Activated CD8-positive, alpha-beta memory T cell treated with anti-CD3 and anti-CD28 coated beads, Interleukin-2, amount 50 U/mL, for 48 hours (primary cell): ENCODE measurements at places on chromosomes 12 and 14.

DNA sequence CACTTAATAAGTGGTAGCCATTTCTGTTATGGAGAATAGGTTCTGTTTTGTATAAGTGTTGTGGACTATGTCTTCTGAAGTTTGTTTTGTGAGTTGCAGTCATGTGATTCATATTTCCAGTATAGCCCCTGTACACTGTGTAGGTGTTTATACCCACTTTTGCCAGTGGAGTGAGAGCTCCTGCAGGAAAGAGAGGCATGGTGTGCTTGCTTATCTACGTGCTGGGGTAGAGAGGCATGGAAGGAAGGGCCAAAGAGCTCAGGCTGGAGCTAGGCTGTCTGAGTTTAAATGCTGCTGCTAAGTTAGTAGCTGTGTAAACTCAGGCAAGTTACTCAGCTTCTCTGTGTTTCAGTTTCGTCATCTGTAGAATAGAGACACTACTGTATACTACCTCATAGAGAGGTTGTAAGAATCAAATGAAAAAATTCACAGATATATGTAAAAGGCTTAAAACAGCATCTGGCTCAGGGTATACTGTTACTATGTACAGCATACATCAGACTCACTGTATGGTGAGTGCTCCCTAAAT, 88.2 kb upstream of the SLC38A2 start:
- no peak for DNase-seq

- DNase-seq: no peak
Observed at GRCh38 chr12:10365696-10366405, 24.0 kb downstream of the KLRK1 start.

- DNase-seq: no peak
Observed at GRCh38 chr12:102356690-102357089, 123.7 kb downstream of the IGF1 start.

DNA sequence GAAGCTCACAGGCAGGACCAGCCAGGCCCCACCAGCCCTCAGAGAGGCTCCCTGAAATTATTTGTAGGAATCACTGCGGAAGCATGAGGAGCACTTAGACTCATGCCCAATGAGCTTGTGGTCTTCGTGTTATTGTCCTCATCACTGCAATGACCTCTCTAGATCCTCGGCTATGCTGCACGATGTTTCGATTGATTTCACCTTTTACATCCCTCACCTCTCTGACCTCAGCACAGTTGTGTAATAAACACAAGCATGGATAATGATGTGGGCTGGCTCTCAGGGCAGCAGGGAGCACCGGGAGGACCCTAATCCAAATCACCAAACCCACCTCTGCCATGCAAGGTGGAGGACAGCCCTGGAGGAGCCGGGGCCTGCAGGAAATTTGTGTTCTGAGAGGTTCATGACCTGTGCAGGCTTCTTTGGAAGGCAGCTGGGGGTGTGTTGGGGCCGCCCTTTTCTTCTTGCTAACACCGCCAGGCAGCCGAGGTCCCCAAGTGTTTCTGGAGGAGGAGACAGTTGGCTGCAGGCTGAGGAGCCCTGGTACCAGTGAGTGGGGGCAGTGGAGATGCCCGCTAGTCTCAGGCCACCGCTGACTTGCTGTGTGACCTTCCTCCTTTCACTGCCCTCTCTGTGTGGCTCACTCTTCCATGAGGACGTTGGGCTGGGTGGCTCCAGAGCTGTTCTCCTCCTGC, 29.5 kb upstream of the EML1 start:
- DNase-seq: no peak

DNA sequence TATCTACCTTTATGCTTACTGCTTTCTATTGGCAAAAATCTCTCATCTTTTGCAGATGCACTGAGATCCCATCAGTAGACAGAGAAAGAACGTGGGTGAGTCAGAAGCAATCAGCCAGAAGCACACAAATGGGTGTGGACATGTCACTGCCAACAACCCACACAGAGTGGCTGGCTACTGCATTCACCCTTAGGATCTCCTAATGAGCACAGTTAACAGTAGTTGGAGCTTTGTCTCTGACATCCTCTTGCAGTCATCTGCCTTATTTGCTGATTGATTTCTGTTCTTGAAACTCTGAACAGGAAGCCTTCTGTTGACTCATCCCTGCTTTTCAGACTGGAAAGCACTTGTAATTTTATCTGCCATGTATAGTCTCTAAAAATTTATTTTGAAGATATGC, 117.2 kb downstream of the RGS6 start:
- DNase-seq: peak; percentile 55

DNA sequence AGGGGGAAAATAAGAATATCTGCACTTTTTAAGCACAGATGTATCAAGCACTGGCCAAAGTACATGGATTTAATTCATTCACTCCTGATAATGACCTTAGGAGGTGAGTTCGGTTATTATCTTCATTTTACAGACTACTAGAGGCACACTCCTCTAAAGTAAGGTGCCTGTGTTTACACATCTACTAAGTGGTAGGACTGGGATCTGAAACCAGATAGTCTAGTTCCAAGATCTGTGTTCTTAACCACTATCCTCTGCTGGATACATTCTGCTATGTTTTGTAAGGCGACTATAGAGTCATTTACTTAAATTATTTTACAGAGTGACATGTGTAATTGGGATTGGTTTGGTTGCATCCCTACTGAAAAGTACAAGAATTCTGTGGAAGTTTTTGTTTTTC, 175.3 kb downstream of the ESR2 start:
- no peak for DNase-seq

DNA sequence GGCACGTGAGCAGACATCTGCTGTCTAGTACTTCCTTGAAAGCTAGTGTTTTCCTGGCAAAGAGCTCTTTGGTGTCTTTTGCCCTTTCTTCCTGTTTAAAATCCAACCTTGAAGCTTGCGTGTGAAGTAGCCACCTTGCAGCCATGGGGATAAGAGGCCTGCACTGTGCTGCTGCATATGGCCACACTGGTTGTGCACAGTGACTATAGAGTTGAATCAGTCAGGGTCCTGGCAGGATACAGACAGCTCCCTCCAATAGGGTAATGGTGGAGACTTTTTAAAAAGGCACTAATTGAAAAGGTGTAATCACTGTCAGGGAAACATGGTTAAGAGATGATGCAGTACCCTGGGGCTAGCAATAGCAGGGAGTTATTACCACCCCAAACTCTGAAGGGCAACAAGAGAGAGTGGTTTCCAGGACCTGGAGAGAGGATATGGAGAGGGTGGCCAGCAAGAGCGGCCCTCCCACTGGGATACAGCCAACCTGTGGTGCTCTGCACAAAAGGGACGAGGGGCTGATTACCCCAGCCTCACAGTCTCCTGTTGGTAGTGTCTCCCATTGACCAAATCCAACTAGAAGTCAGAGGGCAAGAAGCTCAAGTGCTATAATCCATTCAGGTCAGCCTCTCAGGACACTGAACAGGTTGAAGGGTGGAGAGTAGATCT, 4.8 kb upstream of the GLT8D2 start:
- DNase-seq: no peak

- no peak for DNase-seq
Observed at GRCh38 chr12:113161415-113162016, 12.0 kb downstream of the CFAP73 start.

DNA sequence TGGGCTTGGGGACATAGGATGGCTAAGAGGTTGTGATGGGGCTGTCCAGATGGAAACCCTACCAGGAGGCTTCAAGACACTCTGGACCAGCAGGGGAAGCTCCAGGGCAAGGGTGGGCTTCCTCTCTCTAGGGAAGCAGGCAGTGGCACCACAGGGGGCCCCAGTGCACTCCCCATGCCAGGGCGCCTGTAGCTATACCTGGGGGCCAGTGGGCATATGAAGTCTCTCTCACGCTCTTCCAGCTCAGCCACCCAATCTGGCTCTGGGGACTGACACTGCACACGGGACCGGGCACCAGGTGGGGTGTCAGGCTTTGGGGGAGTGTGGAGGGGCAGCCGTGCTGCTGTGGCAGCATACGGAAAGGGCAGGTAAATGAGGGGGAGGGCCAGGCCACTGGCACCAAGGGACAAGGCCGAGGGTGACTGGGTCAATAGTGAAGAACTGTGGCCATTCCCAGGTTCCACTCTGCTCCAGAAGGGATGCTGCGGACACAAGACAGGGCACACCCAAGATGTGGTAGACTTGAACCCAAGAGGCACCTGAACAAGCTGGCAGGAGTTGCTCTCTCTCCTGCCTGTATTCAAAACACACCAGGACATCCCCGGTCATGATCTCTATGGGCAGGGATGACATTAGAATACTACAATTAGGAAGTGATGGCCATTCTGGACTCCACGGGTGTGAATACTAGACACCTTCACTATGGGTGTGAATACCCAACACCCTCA, 27.5 kb downstream of the RFLNA start:
- no peak for DNase-seq

GRCh38 chr14:22500954-22501726, 87.9 kb downstream of the DAD1 start:
- DNase-seq: no peak

GRCh38 chr12:93090731-93091172, 161.7 kb upstream of the EEA1 start:
- DNase-seq: no peak

- DNase-seq: no peak
Observed at GRCh38 chr14:71472356-71473340, 459.6 kb upstream of the RGS6 start.

GRCh38 chr14:63910583-63911363, 58.0 kb downstream of the SYNE2 start:
- no peak for DNase-seq

DNA sequence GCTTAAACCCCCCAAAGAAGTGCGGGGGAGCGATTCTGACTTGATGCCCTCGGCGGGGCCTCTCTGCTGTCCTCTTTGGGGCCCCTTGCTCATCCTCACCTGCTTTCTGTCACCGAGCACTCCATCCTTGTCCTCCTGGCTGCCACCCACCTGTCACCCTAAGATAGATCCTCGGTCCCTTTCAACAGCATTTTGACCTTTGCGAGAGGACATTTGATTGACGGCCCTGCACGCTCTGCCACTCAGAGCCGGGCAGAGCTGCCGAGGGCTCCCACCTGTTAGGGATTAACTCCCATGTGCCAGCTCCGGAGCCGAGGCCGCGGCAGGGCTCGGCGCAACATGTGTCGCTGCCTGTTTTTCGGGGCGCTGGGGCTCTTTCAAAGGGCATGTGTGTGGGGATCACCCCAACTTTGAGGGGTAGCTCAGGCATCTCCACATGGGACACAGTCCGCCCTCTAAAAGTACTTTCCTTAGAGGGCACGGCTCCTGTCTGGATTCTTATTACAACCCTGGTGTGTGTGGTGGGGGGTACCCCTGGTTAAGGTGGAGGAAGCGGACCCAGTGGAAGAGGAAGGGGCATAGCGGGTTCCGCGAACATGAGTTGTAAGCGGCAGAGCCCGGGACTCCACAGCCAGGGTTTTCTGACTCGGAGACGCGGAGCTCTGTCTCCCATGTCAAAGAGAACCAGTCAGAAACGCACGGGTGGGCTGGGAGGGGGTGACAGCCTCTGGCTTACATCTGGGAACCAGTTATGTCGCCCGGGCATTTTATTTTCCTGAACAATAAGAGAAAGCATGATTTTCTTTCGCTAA, 811 bp upstream of the MEG3 start:
- DNase-seq: no peak

GRCh38 chr12:131085816-131086591, 132.3 kb downstream of the ADGRD1 start:
- peak; percentile 36 for DNase-seq

- no peak for DNase-seq
Observed at GRCh38 chr14:68956724-68957123, 22.4 kb downstream of the ACTN1 start.

DNA sequence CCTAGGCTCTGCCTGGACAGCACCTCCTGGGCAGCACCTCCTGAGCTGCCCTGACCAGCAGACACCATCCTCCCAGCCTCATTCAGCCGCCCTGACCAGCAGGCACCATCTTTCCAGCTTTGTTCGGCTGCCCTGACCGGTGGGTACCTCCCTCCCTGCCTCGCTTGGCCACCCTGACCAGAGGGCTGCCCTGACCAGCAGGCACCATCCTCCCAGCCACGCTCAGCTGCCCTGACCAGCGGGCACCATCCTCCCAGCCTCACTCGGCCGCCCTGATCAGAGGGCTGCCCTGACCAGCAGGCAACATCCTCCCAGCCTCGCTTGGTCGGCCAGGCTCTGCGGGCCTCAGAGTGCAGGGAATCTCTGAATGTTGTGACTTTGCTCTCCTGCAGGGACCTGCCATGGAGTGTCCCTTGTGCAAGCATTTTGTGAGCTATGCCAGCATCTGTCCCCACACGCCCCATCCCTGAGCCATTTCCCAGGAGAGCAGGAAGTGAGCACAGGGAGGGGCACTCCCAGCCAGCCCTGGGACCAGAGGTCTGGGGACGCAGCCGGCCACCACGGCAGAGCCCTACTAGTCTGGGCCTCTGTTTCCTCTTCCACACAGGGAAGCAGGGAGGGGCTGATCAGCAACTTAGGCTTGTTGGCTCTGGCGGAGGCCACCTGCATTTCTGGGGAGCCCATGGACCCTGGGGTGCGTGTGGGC, 265.5 kb downstream of the SEC23A start:
- DNase-seq: no peak

DNA sequence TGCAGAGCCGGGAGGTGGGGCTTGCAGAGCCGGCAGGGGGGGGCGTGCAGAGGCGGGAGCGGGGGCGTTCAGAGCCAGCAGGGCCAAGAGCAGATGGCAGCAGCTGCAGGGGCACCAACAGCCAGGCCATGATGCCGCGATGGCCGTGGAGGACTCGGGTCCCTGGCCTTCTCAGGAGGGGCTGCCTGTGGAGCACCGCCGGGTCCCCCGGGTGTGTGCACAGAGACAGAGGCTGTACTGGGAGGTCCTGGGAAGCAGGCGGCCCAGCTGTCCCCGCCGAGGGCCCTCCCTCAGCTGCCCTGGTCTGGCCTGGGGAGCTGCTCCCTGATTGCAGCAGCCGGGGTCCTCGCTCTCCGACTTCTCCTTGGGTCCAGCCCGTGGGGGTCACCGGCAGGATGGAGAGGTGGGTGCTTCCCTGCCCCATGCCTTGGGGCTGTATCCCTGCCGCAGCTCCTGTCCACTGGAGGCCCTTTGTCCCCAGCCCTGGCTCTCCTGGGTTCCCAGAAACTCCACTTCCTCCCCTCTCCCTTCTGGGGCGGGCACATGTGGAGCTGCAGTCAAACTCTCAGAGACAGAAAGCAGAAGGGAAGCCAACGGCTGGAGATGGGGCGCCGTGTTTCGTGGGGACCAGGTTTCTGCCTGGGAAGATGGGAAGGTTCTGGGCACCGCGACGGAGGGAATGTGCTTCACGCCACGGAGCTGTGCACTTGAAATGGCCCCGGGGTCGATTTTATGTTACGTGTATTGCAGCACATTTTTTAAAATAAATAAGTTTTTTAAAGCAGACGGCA, 75.8 kb upstream of the GALNT9 start:
- no peak for DNase-seq

- DNase-seq: no peak
Observed at GRCh38 chr12:52054833-52055730, 3.8 kb downstream of the NR4A1 start.
